ENCODE measurements at places on chromosomes 12 and 14.

GRCh38 chr12:52181746-52182145 is 10.1 kb downstream of the KRT80 start:
- DNase-seq = peak; percentile 84

GRCh38 chr12:87509237-87509820 is 519.9 kb downstream of the C12orf50 start:
- peak; percentile 72 for DNase-seq

- DNase-seq = no peak
Observed at GRCh38 chr14:70425354-70425753, 8.5 kb upstream of the SYNJ2BP start.

GRCh38 chr14:100283984-100284881 is 22.0 kb downstream of the SLC25A29 start:
- DNase-seq = no peak

DNA sequence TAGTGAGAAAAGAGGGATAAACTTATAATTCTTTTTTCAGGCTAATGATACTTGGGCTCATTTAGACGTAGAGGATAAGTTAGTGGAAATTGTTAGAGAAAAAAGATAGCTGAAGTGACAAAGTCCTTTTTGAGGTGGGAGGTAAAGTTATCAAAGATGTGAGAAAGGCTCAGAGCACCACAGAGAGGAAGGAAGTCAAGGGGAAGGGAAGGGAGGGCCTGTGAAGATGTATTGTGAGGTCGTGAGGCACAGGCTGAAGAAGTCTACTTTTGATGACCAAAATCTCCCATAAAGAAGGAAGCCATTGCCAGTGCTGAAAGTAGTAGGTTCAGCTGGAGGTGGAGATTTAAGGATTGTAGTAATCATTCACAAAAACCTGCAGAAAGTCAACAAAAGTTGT is 19.4 kb upstream of the PTGDR start:
- no peak for DNase-seq

DNA sequence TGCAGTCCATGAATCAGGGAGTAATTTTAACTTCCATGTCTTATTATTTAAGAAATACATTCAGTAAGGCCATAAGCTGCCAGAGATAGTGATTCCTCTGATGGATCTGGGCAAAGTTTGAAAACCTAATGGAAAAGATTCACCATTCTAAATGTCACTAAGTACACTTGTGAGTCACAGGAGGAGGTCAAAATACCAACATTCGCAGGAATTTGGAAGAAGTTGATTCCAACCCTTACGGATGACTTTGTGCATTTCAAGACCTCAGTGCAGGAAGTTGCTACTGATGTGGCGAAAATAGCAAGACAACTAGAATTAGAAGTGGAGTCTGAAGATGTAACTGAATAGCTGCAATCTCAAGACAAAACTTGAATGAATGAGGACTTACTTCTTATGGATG is 69.8 kb downstream of the OSBPL8 start:
- no peak for DNase-seq

DNA sequence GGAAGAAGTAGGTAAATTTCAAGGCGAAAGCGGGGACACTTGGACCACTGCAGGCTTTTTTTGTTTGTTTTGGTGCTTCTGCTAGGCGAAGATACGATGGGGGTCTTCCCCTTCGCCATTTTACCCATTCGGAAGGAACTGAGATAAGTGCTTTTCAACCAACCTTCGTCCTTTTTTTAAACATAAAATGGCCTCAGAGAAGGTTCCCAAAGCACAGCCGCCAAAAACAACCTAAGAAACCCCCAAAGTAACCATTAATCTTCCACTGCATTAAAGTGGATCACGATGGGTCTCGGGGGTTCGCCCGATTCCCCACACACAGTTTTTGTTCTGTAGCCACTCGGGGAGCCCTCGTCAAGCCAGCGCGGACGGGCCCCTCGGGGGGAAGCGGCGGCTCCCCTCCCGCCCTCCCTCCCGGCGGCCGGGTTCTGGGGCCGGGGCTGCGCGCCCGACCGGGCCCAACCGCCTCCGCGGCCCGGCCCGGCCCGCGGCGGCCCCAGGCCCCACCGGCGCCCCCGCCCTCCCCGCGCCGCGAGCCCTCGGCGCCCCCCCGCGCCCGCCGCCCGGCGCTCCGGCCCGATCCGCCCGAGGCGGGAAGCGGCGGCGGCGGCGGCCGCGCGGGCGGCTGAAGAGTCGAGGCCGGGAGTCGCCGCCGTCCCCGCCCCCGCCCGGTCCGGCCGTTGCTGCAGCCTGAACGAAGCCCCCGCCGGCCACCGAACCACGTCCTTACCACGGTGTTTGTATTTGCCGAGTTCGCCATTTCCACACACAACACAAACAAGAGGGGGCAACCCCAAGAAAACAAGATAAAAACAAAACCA is 790 bp downstream of the GTF2A1 start:
- peak; percentile 33 for DNase-seq

DNA sequence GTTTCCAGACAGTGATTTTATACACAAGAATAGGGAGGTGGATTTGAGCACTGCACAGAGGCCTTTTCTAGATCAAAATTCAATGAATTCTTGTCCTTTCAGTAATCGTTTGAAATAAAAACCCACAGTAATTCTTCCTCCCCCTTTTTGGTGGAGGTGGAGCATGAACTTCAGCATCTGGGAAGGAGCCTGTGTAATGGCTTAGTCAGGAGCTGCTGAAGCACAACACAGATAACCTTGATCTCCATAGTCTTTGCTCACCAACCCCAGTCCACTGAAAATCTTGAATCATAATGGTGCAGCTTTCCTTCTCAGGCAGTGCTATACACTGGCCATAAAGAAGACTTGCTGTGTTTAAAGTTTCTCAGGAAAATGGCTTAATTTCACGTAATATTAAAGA is 6.4 kb upstream of the TBPL2 start:
- peak; percentile 50 for DNase-seq

DNA sequence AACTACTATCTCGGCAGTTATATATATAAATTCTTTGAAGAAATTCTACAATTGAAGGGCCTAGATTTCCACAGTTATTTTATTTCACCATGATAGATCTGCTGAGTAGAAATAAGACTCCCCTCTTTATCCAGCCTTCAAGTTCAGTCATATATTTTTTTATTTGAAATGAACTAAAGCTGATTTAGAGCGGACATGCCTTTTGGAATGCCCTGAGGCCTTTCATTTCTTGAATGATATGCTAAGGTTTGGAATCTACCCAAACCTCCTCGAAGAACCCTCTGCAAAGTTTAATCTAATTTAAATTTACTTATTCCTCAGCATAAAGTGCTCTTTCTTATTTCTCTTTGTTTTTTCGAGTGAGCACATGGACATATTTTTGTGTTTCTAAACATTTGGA is 15.1 kb downstream of the SIX1 start:
- DNase-seq = no peak

- no peak for DNase-seq
Observed at GRCh38 chr12:108751821-108752220, 20.5 kb upstream of the CORO1C start.

GRCh38 chr12:22473212-22473611 is 71.1 kb downstream of the C2CD5 start:
- no peak for DNase-seq

DNA sequence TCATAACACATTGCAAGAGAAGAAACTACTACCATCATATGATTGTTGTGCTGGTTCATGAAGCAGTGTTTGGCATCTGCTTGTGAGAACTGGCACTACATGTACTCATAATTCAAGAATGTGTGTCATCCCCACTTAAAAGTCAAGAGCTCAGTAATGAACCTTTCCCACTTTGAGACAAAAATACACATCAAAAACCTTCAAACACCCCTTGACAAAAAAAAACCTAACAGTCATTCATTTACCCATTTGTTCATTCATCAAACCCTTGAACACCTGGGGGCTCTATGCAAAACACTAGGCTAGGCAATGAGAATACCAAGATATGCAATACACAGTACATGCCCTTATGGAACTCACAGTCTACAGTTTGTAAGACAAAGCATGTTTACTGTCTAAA is 40.0 kb downstream of the KIF21A start:
- no peak for DNase-seq

GRCh38 chr14:92930737-92931602 is 8.0 kb downstream of the CHGA start:
- peak; percentile 51 for DNase-seq

GRCh38 chr12:76864791-76865400 is 13.9 kb downstream of the CSRP2 start:
- DNase-seq = no peak

- no peak for DNase-seq
Observed at GRCh38 chr12:52730793-52731192, 27.5 kb upstream of the KRT77 start.

DNA sequence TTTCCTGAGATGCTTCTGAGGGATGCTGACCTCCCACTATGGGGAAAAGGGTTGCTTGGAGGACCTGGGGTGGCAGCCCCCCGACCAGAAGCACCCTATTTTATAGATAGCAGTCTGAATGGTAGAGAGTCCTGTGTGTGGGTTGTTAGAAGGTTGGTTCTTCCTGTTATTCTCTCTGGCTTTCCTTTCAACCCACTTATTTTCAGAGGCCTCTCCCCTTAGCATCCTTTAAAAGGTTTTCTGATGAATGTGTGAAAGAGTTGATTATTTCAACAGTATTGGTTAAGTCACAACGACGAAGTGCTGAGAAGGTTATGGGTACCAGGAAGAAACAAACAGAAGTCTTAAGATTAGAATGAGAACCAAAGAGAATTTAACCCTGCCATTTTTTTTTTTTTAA is 20.8 kb upstream of the MANSC4 start:
- DNase-seq = no peak

- DNase-seq = peak; percentile 84
Observed at GRCh38 chr12:124625867-124626675, 58.7 kb upstream of the NCOR2 start.

- DNase-seq = no peak
Observed at GRCh38 chr12:96456265-96456974, 33.0 kb upstream of the CFAP54 start.

DNA sequence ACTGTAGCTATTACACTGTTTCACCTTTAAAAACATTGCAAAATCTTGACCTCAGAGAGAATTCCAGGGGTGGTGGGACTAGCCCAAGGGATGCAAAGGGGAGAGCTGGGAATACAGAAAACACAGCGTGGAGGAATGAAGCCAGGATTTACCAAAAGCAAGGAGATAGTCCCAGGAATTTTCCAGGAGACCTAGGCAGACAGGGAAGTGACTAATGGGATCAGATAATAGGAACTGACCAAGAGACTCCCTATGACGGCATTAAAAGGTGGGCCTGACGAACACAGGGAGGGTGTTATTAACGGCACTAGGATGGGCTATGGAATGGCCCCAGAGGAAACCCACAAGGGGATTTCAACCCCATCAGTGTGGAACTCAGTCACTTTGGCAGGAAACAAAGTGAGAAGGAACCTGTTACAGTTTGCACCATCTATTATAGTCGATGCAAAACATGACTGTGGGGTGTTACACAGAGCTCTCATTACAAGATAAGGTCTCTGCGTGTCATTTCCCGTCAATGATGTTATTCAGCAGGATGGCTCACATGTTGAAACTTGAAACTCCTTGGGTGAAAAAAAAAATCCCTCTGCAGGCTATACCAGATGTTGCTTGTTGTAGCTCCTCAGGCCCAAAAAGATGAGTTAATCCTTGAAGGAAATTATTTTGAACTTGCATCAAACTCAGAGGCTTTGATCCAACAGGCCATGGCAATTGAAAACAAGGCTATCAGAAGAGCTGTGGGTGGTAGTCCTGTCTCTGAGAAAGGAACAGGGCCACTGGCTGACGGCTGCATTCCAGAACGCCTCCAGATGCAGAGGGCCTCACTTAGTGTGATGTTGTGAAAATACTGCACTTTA is 58.7 kb downstream of the DRAM1 start:
- DNase-seq = peak; percentile 91

DNA sequence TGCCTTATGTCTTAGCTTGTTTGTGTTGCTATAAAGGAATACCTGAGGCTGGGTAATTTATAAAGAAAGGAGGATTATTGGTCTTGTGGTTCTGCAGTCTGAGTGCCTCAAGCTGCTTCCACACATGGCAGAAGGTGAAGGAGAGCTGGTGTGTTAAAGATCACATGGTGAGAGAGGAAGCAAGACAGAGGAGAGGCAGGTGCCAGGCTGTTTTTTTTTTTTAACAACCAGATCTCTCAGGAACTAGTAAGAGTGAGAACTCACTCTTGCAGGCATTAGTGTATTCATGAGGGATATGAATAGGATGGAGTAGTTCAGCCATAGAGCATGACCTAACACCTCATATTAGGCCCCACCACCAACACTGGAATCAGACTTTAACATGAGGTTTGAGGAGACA is 123.4 kb downstream of the CMAS start:
- no peak for DNase-seq

DNA sequence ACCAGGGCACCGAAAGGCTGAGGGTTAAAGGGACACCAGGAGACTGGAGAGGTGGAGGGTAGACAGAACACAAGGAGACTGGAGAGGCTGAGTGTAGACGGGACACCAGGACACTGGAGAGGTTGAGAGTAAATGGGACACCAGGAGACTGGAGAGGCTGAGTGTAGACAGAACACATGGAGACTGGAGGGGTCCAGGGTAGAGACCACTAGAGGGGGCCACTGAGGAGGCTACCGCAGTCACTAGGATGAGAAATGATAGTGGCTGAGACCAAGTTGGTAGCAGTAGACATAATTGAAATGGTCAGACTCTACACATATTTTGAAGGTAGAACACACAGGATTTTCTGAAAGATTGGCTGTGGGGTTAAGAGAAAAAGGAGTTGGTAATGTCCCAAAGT is 68.2 kb downstream of the PAH start:
- no peak for DNase-seq

DNA sequence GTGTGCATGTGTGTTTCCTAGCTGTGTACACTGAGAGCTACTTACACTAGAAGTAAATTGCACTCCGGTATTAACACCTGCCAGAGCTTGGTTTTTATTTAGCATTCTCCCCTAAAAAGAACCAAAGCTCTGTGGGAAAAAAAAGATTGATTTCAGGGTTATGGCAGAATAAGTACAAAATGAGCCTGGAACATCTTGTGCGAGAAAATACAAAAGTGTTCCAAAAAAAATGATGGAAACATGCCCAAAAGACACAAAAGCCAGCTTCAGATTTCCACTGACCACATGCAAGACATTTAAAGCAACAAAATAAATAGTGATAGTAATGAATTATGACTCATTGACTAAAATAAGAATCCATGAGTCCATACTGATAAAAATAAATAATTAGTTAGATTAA is 188.3 kb downstream of the GXYLT1 start:
- no peak for DNase-seq

- DNase-seq = no peak
Observed at GRCh38 chr12:82504409-82504808, 146.1 kb downstream of the METTL25 start.

DNA sequence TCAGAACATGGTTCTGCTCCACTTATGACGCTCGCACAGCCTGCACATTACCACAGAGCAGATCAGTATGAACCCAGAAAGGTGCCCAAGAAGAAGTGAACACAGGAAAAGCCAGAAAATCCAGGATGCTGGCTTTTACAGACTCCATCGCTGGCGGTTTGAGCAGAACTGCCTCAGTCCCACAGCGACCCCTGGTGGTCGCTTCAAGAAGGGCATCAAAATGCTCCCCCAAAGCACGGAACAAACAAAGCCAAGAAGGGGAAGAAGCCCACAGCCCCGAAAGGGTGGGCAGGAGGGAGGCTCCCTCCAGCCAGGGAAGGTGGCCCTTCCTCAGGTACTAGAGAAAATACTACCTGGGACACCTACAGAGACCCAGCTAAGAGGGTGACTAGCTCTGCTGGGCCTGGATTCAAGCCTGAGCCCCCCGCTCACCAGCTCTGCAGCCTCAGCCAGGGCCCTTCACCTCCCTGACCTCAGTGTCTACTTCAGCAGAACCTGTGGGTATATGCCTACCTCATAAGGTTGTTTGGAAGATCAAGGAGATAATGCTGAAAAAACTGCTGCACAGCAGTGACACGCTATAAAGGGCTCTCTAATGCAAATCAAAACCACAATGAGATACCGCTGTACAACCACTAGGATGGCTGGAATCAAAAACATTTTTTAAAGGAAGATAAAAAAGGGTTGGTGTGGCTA is 98.1 kb downstream of the NCOR2 start:
- DNase-seq = no peak

Measured in MCF 10A (cell line).